ENCODE measurements at places on chromosomes 11 and 22.

GRCh38 chr11:25615069-25615468, 716.9 kb upstream of the ANO3 start:
- DNase-seq, result no peak

DNA sequence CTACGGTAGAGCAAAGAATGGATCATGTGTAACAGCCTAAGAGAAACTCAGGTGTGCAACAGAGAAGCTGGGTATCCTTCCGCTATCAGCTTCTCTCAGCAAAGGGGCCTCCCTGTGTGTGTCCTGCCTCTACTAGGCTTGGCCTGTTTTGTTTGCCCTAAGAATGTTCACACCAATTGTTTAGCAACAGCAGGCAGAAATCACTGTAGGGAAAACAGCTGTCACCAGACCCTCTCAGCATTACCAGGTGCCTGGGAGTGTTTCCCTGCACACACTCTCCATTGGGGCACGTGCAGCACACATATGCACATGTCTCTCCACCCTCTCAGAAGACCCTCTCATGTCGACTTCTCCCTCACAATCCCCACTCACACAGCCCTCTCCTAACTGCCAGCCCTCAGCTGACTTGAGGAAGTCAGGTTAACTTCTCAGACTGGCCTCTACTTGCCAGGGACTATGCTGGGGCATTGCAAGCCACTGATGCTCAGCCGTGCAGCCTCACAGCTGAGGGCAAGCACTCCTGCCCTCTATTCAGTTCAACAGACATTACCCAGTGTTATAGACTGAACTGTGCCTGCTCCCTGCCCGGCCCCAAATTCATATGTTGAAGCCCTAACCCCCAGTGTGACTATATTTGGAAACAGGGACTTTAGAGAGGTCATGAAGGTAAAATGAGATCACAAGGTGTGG, 97.6 kb downstream of the TRIM29 start:
- no peak for DNase-seq

GRCh38 chr22:40290516-40290915, 55.8 kb upstream of the ADSL start:
- DNase-seq, result no peak

DNA sequence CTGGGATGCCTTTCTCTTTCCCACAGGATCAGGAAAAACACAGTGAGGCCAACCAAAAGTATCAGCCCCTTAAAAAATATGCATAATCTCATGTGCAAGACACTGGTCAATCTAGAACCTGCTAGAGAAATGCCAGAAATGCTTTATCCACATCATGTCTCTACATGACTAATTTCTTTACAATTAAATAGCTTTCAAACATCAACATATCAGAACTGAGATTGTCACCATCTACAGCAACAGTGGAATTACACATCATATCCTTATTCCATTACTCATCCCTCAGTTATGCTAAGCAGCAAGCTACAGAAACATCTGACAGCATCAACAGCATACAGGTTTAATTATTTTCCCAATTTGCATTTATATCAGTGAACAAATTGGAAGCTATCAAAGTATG, 78.8 kb downstream of the DDIAS start:
- DNase-seq, result no peak

- no peak for DNase-seq
Measured at GRCh38 chr11:117824571-117825537, at the start of gene FXYD2. TSS of gene FXYD2 (minus strand) at chr11:117824744. CDS start at chr11:117824678, 66 bp downstream.

GRCh38 chr22:42937164-42937843, 77.6 kb downstream of the PACSIN2 start:
- no peak for DNase-seq

- no peak for DNase-seq
Measured at GRCh38 chr11:19785265-19785664, 72.6 kb downstream of the NAV2 start.

GRCh38 chr11:47391711-47392432, 13.5 kb upstream of the SPI1 start:
- no peak for DNase-seq

- no peak for DNase-seq
Measured at GRCh38 chr11:134244593-134244992, 8.6 kb downstream of the THYN1 start.

DNA sequence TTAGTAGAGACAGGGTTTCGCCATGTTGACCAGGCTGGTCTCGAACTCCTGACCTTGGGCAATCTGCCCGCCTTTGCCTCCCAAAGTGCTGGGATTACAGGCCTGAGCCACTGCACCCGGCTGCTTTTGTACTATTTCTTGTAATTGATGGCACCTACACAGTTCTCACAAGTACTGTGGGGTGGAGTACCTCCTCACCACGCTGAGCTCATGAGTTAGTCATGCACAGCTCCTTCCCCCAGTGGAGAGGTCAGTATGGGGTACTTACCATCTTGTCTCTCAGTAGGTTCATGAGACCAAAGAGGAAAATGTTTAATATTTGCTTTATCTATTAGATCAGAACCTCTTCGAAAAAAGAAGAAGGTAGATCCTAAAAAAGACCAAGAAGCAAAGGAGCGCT, 2.1 kb downstream of the MRPL40 start:
- no peak for DNase-seq

DNA sequence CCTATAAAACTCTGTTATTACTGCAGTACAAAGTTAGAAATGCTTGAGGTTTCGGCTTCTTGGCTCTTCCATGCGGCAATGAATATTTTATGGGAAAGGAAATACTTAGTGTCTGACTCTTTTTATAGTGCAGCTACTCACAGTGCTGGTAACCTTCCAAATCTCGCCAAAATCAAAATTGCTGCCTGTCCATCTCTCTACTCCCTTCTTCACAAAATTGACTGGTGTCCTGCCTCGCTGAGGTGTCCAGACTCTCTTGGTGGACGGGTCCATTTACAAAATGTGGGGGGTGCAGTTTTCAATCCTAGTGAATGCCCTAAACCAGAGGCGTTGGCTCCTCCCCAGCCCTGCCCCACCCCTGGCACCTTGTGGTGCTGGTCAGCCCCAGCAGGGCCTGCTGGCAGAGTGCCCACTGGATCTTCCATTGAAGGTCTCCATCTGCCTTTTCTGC, 73.5 kb downstream of the ZBTB16 start:
- no peak for DNase-seq

Data from stimulated activated CD4-positive, alpha-beta T cell treated with anti-CD3 and anti-CD28 coated beads, Interleukin-15, amount 100 ng/mL, for 1 hour (primary cell).